CD4-positive, alpha-beta T cell treated with Interleukin-15 for 4 hours (primary cell): ENCODE measurements at places on chromosomes 7 and 10.

GRCh38 chr10:96096958-96097357 is 33.1 kb upstream of the ZNF518A start:
- no peak for DNase-seq

- no peak for DNase-seq
These were observed 143.4 kb downstream of the CELF2 start for GRCh38 chr10:11161096-11161495.

DNA sequence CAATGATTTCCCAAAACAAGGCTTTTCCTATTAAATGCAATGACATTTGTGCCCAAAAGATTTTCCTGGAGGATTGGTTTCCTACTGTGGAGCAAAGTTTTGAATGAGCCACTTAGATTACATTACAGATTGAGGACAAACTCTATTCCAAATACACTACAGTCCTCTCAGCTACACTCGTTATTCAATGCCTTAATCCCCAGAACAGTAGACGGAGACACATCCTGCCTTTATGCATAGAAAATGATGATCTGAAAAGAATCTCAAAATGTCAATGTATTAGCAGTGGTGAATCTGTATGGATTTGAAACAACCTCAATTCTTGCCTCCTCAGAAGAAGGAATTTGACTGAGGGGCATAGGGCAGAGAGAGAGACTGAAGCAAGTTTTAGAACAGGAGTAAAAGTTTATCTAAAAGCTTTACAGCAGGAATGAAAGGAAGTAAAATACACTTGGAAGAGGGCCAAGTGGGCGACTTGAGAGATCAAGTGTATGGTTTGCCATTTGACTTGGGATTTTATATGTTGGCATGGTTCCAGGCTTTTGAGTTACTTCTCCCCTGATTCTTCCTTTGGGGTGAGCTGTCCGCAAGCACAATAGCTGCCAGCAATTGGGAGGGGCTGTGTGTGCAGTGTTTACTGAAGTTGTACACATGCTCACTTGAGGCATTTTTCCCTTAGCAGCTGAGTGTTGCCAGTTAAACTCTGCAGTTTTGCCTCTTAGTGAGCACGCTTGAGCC is 891.9 kb upstream of the MBL2 start:
- no peak for DNase-seq

DNA sequence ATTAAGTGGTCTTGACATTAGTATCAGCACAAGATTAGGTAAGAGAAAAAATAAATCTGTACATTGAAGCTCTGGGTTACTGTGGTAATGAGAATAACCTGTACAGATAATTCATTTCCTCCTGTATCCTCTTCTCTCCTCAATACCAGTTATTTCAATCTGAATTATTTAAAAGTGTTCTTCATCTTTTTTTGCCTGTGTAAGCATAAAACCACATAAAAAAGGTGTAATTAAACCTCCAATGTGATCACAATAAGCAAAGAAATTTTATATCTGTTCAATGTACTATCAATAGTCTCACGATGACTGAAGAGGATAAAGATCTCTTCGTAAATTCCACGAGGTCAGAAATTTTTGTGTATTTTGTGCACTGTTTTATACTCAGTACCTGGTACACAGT is 1.2 kb upstream of the MYPN start:
- no peak for DNase-seq

- no peak for DNase-seq
These were observed 29.2 kb downstream of the PITRM1 start for GRCh38 chr10:3143366-3143765.

DNA sequence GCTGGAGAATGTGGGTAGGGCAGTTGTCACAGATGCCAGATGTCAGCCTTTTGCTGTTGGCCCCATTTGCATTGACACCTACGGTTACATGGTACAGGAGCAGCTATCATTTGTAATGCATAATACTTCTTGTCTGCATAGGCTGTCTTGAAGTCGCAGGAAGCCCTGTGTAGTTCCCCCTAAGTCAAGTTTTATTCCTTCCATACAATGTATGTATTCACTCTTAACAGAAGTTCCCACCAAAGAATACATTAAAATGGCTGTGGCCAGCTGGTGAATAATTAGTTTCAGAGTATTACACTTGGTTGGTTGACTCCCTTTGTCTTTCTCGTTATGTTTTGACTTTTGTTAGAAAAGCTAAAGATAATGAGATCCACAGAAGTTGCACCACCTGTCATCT is 1169.0 kb downstream of the REEP3 start:
- DNase-seq: no peak

DNA sequence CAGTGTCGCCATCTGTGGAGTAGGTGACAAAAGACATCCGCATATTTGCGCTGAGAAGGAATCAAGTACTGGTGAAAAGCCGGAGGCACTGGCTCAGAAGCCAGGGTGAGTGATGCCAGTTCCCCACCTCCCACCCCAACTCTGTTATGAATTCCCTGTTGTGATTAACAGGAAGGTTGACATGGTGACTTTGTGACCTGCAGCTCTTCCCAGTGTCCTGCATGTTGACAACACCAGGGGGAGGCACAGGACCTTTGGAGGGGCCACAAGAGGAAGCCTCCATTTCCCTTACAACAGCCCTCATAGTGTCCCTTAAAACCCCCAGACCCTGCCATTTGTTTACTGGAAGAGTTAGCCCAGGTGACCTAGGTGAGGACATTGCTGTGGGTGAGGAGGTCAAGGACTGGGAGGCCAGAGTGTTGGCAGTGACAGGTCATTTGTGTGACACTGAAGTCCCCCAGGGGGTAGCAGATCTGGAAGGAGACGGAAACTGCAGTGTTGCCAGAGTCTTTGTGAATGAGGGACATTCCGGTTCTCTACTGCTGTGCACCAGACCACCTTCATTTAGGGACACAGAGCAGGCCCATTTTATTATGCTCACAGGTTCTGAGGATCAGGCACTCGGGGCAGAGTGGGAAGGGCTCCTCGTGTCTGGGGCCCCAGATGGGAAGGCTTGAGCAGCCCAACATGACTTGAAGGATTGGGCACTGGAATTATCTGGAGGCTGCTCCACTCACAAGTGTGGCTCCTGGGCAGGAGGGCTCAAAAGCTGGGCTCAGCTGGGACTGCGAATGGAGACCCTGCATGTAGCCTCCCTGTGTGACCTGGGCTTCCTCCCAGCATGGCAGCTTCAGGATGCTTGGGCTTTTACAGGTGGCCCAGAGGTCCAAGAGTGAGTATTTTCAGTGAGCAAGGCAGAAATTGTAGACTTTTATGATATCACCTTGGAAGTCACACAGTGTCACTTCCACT is 13.0 kb upstream of the ANTXRL start:
- no peak for DNase-seq

GRCh38 chr7:17159500-17160037 is 138.9 kb upstream of the AHR start:
- DNase-seq: peak; percentile 32

DNA sequence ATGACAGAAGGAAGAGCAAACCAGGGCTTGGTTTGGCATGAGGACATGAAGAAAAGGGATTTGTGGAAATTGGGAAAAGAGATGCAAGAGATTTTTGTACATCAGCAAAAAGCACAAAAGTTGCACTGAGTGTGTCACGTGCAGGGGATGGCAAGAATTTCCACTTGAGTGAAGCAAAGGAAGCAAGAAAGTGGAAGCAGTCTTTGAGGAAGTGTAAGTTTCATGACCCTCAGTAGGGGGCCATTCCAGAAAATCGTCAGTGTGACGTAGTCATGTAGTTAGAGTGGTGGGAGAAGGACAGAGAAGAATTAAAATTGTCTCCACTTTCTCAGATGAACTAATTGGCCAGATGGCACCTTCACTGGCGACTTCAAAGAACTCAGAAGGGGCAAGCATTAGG is 123.3 kb upstream of the FZD1 start:
- DNase-seq: no peak

DNA sequence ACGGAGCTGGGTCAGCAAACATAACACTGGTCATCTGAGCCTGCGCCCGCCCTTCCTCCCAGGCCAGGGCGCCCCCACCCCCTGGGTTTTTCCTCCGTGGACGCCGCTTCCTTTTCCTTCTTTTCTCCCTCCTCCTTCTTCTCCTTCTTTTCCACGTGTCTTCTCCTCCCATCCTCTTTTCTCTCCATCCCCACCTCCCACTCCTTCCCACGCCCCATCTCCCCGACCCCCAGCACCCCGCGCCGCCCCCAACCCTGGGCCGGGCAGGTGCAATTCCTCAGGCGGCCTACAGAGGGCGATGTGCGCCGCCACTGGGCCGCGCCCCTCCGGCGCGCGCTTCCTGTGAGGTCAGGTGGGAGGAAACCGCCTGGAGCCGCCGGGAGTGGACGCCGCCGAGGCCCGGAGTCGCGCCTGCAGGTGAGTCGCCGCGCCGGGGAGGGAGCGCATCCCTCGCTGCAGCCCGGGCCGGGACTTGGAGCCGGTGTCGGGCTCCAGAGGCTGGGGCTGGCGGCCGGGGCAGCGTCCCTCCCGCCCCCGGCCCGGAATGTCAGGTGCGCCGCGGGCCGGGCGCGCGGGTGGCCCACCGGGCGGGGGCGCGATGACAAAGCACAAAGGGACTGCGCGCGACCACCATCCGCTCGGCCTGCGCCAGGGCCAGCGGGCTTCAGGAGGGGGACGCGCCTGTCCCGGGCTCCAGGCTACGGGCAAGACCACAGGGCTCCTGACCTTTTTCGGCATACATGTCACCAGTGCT is at the start of gene FAM241B:
Gene FAM241B (plus strand): TSS at position 351 of the 754 bp plus-strand sequence. CDS start 1,497 bp downstream, outside the sequence.
- peak; percentile 74 for DNase-seq

DNA sequence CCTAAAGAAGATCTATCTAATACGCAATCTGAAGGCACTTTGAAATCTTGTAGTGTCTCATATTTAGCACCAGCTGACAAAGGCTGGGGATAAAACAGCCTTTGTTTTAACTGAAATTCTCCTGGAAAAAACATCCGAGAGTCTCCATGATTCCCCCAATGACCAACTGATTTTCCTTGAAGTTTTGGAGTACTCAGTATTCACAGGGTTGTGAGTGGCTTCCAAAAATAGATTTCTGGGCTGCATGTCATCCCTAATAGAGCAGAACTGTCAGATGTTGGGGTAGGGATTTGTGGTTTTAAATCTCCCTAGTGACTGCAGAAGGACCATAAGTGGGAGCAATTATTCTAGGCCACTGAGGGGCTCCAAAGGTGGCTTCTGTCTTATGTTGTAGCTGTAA is 206.4 kb downstream of the TAX1BP1 start:
- DNase-seq: no peak

GRCh38 chr10:25972631-25973030 is 38.6 kb downstream of the MYO3A start:
- DNase-seq: no peak

DNA sequence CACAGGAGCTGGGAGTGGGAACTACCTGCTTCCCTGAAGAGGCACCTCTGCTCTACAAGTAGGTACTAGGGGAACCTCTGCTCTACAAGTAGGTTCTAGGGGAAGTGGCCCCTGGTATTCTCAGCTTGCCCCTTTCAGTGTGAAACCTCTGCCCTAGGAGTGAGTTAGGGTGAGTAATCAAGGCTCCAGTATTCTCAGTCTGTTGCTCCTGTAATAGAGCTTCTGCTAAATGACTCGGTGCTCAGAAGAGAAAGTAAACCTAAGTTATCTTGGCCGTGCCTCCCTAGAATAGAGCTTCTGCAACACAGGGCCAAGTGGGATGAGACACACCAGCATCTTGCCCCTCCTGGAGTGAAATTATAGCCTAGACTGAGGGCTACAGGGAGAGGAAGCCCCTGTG is 13.4 kb upstream of the RASSF4 start:
- no peak for DNase-seq

GRCh38 chr7:130288829-130289228 is 4.1 kb upstream of the CPA4 start:
- DNase-seq: no peak

DNA sequence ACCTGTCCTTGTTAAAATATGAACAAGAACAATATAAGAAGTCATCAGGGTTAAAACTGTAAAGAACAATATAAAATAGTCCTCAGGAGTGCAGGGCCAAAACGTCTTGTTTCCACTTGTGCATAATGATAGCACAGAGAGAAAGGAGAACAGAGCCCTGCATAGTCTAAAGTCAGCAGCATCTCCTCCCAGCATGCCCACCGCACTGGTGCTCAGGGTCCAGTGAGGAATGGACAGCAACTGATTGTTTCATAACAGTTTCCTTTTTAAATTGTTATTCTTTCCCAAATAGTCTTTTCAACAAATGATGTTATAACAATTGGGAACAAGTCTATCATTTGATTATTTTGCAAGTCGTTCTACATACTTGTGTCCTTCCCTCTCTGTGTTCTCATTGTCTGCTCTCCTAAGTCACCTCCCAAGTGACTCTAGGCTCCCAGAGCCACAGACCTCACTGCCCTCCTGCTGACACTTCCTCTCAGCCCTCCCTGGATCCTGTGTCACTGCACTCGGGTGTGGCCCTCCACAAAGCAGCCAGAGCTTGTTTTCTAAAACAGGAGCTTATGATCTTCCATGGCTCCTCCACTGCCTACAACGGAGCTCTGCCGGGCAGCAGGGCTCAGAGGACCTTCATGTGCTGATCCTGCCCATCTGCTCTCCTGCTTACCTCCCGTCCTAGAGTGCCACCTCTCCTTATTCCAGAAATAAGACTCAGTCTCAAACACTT is 27.6 kb downstream of the COBL start:
- no peak for DNase-seq

DNA sequence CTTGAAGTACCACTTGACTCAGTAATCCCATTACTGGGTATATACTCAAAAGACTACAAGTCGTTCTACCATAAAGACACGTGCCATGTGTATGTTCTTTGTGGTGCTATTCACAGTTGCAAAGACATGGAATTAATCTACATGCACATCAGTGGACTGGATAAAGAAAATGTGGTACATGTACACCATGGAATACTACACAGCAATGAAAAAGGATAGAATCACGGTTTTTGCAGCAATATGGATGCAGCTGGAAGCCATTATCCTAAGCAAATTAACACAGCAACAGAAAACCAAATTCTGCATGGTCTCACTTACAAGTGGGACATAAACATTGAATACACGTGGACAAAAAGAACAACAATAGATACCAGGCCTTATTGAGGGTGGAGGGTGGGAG is 583.4 kb upstream of the CELF2 start:
- DNase-seq: no peak

GRCh38 chr7:19853261-19853832 is 79.9 kb upstream of the TMEM196 start:
- no peak for DNase-seq

DNA sequence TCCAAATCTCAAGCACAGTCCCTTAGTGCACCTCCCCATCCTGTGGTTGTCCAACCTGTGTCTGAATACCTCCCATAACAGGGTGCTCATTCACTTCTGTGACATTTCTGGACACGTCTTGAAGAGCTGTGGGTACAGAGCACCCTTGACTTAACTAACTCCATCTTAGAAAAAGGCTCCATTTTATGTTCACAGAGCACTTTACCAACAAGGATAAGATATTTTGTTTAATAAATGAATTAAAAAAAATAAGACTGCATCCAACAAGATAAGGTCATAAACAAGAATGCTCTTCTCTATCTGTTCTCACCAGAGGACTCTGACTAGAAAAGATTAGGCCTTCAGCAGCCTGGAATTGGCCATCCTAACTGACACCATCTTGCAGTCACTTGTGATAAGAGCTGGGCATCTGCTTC is 335.2 kb upstream of the ZNF32 start:
- DNase-seq: no peak

DNA sequence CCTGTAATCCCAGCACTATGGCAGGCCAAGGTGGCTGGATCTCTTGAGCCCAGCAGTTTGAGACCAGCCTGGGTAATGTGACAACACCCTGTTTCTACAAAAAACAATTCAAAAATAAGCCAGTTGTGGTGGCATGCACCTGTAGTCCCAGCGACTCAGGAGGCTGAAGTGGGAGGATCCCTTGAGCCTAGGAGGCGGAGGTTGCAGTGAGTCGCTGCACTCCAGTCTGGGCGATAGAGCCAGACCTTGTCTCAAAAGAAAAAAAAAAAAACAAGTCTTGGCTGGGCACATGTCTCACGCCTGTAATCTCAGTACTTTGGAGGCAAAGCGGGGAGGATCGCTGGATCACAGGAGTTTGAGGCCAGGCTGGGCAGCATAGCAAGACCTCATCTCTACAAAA is 74.6 kb upstream of the PDSS1 start:
- DNase-seq: no peak
